ENCODE measurements at places on chromosomes 2 and 18.
A peak's percentile ranks its signal among the peaks of the same experiment; 100 is the strongest.

GRCh38 chr2:121242976-121243375, 42.0 kb downstream of the TFCP2L1 start:
- DNase-seq: no peak

- DNase-seq: peak; percentile 59
These were observed 52.0 kb downstream of the ZFP36L2 start for GRCh38 chr2:43174368-43174916.

DNA sequence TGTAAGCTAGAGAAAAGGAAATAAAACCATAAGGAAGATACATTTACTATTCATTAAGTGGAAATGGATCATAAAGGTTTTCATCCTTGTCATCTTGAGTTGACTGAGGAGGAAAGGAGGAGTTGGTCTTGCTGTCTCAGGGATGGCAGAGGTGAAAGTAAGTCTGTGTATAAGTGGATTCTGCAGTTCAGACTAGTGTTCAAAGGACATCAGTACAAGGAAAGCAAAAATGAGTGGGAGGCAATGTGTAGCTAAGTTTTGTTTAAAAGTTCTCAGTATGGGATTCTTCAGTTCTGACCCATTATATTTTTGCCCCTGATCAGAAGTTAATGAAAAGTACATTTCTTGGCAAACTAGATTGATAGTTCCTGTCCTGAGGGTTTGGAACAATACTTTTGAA, 18.9 kb downstream of the SLC20A1 start:
- no peak for DNase-seq

GRCh38 chr2:36701391-36701795, 4.9 kb downstream of the VIT start:
- DNase-seq: no peak

GRCh38 chr2:39989888-39990287, 210.8 kb upstream of the THUMPD2 start:
- no peak for DNase-seq

GRCh38 chr2:69553991-69554390, 89.5 kb downstream of the AAK1 start:
- no peak for DNase-seq

GRCh38 chr2:137333386-137334165, 568.2 kb downstream of the THSD7B start:
- DNase-seq: no peak

GRCh38 chr2:10900216-10901109, 11.3 kb upstream of the KCNF1 start:
- no peak for DNase-seq

DNA sequence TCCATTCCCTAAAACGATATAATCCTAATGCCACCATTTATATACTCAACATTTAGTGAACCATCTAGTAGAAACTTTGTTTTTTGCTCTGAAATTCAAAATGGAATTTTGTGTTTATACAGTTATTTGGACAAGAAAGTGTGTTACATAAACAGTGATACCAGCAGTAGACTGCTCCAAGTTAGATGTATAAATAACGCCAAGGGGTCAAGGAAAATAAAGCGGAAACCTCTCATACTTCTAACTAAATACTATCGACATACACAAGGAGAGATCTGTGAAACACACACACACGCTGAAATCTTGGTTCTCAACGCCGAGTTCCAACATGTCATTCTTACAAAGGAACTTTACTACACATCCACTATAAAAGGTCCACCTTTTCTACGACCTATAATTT, 1.2 kb downstream of the TXNL1 start:
- no peak for DNase-seq

DNA sequence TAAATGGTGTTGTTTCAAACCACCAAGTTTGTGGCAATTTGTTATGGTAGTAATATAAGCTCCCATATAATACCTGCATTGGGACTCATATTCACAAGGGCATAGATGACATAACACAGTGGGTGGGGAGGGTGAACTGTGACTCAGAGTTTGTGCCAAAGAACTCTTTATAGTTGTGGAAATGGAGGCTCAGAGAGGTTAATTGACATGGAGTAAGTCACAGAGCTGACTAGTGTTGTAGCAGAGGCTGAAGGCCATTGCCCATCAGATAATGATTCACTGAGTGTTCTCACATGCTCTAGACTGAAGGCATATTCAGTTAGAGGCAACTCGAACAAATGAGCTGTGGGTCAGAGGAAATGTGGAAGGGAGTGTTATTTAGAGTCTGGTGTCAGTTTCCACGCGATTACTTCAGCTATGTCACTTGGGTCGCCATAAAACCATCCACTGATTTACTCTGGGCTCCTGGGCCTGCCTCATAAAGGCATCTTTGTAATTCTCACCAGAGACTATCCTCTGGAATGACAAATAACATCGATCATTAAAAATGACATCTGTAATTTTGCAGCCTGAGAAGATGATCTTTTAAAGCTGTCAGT, 264.7 kb downstream of the CCDC85A start:
- no peak for DNase-seq

DNA sequence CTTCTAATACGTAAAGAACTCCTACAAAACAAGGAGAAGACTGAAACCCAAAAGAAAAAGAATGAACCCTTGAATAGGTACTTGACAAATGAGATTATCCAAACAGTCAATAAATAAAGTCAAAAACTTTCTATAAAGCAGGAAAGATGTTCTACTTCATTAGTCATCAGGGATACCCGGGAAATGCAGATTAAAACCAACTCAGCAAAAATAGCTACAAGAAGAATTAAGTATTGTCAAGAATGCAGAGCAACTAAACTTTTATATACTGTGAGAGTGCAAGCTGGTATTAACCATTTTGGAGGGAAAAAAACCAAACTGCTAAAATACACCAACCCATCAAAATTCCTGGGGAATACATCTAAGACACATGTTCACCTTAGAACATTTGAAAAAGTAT, 10.4 kb downstream of the TXNL1 start:
- no peak for DNase-seq

GRCh38 chr18:44655435-44655834, 25.3 kb upstream of the SETBP1 start:
- no peak for DNase-seq

DNA sequence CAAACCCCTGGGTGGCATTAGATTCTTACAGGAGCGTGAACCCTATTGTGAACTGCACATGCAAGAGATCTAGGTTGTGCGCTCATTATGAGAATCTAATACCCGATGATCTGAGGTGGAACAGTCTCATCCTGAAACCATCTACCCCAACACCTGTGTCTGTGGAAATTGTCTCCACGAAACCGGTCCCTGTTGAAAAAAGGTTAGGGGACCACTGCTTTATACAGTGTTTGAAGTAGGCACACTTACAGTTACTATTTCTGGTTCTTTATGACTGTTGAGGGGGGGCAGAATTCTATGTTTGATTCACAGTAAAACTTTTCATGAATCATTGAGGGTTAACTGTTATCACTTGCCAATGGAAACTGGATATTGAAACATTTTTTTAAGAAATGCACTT, 72.0 kb downstream of the RIF1 start:
- no peak for DNase-seq

DNA sequence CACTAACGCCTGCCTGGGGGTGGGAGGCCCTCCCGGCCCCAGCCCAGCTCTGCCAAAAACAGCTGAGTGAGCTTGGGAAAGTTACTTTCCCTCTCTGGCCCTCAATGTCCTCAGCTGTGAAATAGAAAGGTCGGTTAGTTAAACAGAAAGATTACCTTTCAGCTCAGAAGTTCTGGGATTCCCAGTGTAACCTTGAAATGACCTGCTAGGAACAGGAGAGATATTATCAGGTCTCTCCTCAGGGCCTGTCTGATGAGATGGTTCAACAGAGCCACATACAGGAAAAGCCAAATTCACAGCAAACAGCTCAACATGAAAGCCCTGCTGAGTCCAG, 68.8 kb downstream of the LBH start:
- no peak for DNase-seq

DNA sequence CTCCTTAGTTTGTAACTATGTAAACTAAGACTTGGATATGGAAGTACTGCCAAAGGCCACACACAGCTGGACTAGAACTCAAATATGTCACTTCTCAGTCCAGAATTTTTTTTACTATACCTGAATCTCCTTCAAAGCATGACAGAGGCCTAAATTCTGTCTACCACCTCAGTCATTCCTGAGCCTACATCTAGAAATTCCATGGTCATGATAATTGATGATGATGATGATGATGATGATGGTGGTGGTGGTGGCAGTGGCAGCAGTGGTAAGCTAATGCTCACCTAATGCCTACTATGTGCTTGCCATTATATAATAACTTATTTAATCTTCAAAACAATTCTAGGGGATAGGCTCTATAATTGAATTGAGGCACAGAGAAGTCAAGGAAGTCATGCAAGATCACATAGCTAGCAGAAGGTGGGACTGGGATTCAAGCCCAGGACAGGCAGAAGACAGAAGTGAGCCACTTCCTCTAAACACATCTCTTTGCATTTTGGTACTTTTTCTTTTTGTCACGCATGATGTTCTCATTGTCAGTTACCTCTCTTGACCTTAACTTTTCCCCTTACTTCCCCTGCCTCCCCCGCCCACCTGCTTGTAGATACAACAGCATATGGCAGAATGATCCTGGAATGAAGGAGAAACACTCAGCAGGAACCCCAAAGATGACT, 539.3 kb downstream of the TNS1 start:
- DNase-seq: no peak

GRCh38 chr18:24488824-24489493, 28.5 kb downstream of the HRH4 start:
- no peak for DNase-seq

Measured in stimulated activated CD8-positive, alpha-beta memory T cell treated with anti-CD3 and anti-CD28 coated beads, Interleukin-4, amount 100 ng/mL, for 24 hours (primary cell).